ENCODE measurements at places on chromosomes 7 and 10.
A peak's percentile ranks its signal among the peaks of the same experiment; 100 is the strongest.

DNA sequence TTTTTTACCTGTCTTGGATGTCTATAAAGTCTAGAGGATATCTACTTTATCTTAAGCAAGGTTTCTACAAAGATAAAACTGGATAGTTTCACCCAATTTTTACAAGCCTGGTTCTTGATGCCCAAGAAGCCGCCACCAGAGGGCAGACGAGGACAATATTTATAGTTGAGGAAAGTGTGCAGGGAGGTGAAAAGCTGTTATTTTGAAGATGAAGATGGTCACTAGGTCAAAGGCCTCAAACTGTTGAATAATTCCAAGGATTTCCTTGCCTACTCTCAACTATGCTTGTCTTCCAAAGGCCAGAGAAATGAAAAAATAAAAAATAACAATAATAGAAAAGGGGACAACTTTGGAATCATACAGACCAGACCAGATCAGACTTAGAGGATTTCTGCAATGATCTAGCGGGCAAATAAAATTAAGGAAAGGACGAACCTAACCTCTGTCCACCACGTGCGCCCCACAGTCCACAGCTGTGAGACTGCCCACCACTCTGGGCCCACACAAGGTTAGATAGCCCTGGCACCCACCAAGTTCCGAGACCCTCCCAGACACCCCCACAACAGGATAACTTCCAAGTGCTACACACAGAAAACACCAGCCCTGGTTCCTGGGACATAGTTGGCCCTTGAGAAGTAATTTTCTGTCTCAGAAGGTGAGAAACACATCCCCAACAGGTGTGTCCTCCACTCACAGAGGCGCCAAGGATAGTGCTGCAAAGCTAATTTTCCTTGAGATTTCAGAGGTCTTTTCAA, 2.8 kb downstream of the PKD1L1 start:
- DNase-seq, result no peak

DNA sequence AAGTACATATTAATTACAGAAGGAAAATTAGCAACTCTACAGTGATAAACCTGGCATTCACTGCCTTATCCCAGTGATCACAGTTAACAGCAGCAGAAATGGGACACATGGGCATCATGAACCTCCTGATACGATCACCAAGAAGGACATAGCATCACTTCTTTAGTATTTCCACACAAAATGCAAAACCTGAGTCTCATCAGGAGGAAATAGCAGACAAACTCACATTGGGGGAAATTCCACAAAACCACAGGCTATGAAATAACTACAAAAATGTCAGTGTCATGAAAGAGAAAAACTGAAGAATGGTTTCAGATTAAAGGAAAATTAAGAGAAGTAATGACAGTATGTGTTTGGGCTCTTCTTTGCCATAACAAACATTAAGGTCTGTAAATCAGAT, 12.0 kb upstream of the PURB start:
- no peak for DNase-seq

DNA sequence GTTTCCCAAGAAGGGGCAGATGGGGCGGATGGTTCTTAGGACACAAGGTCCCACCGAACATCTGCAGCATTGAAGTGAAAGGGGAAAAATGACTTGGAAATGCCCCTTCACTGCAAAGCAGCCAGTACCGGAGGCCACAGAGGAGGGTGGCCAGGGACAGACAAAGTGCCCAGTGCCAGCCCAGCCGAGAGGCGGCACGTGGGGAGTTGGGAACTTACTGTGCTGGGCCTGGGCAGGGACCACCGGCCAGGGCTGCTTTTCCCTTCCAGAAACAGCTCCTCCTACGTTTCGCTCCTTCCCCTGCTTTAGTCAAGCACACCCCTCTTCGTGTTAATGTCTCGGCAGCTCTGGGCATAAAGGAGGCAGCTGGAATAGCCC, 129.2 kb downstream of the TNS3 start:
- no peak for DNase-seq

DNA sequence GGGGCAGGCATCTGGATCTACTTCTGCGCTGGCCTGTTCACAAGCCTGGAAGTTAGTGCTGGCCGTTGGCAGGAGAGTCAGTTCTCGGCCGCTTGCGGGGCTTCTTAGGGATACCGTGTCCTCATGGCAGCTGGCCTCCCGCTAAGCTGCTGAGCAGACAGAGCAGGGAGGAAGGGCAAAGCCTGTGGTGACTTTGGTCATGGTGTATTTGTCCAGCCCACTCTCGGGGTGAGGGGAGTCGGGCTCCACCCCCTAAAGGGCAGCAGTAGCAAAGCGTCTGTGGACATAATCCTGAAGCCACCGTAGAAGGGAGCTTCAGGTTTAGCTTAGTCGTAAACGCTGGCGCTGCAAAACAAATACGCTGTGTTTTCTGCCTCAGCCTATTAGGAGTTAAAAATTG, 12.2 kb downstream of the UBE3C start:
- no peak for DNase-seq

- DNase-seq, result no peak
Measured at GRCh38 chr7:26538689-26539088, 247.0 kb downstream of the SNX10 start.

GRCh38 chr10:108003061-108003460, 838.6 kb upstream of the SORCS1 start:
- no peak for DNase-seq

DNA sequence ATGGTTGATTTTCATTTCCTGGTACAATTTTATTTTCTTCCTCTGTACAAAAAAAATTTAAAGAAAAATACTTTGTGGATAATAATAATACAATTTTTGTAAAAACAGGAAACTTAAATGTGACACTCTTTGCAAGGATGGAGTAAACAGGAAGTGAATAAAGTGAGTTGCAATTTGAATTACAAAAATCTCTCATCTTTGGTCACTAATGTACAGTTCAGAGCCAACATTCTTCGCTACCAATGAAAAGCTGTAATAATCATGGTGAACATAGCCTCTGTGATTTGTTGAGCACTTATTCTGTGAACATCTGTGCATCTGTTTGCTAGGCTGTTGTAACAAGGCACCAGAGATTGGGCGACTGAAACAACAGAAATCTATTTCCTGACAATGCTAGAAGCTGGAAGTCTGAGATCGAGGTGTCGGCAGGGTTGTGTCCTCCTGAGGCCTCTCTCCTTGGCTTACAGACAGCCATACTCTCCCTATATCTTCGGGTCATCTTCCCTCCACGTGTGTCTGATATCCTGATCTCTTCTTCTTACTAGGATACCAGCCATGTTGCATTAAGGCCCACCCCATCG, 295.3 kb upstream of the KLF6 start:
- DNase-seq, result no peak

DNA sequence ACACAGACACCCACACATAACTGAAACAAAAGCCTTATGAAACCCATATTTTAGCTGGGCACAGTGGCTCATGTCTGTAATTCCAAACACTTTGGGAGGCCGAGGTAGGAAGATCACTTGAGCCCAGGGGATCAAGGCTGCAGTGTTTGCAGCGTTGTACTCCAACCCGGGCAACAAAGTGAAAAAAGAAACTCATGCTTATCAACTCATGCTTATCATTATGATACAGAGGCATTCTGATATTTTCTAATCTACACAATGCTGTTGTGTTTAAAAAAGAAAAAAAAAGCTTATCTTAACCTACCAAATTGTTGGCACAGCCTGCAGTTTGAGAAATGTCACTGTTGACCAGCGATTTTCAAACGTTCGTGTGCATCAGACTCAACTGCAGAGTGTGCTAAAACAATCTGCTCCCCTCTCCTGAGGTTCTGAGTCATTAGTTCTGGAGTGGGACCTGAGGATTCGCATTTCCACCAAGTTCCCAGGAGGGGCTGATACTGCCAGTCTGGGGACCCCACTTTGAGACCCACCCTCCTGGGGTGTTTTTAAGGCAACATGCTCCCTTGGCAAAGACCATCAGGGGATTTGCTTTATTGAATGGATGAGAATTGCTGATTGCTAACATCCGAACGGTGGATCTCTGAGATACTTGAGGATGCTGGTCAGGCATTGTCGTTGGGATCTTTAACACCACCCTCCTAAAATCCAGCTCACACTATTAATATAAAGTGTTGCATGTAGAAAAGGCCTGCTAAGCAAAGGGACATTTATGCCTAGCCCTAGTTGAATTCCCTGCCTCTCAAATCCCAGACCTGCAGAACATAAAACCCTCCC, 16.2 kb downstream of the CHST3 start:
- no peak for DNase-seq

DNA sequence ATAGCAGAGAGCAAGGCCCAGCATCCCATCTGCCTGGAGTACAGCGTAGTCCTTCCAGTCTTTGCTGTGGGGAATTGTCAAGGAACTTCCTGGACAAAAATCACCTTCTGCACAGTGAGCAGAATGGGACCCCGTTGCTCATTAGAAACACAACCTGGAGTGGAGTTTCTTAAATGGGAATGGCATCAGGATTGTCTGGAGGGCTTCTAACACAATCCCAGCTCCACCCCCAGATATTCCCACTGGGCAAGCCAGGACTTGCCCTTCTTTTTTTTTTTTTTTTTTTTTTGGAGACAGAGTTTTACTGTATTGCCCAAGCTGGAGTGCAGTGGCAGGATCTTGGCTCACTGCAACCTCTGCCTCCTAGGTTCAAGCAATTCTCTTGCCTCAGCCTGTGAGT, 356.4 kb downstream of the GALNT17 start:
- no peak for DNase-seq

- peak; percentile 51 for DNase-seq
Measured at GRCh38 chr10:103445767-103446567, 6.2 kb downstream of the CALHM2 start.

GRCh38 chr7:130721486-130722277, 12.3 kb downstream of the KLF14 start:
- DNase-seq, result peak; percentile 72

All from left lung (tissue), 14 donors.